ENCODE measurements at places on chromosomes 1 and 21.

DNA sequence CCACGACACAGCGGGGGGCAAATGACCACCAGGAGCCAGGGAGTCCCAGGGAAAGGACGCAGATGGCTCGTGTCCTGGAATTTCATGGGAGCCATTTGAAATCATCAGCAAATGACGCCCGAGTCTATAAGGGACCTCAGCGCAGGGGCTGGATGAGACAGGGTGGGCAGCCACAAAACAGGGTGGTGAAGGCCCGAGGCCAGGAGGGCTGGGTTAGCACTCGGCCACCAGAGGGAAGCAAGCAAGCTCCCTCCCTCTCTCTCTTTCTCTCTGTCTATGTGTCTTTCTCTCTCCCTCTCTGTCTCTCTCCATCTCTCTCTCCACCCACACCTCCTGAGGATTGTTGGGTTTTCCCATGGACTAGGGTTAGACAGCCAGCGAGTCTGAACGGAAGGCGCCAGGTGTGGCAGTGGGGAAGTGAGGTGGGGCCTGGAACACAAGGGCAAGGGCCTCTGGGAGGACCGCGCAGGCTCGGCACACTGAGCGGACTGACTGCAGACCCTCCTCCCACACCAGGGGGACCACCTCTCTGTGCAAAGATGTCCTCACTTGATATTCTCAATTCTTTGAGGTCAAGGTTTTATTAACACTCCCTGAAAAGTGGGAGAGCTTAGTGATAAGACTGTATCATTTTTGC is 73.8 kb upstream of the TMPRSS2 start:
- no peak for DNase-seq

DNA sequence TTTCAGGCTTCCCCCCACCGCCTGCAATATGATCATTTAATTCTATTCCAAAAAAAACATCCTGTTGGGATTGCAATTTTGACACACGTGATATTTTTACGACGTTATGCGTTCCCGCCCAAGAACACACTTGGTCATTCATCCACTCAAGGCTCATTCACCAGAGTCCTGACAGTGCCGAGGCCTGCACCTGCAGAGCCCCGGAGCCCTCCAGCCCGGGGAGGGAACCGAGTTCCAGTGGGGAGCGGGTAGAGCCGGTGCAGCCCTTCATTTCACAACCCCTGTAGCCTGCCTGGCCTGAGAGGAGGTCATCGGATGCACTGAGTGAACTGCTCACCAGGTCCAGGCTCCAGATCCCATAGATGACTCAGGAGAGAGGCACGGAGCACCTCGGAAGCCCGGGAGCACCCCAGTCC is 156.0 kb upstream of the BACE2 start:
- DNase-seq: no peak

- no peak for DNase-seq
Observed at GRCh38 chr1:246165826-246166709, 341.0 kb downstream of the SMYD3 start.

GRCh38 chr1:206898089-206898914 is 1.1 kb downstream of the IL24 start:
- DNase-seq: no peak

- no peak for DNase-seq
Observed at GRCh38 chr1:21397813-21398188, 42.1 kb upstream of the NBPF3 start.

GRCh38 chr1:71047635-71048607 is at the start of gene PTGER3:
Gene PTGER3, minus strand, starts transcription at chr1:71047816. Its CDS starts 239 bp downstream, at chr1:71047577.
- DNase-seq: no peak

DNA sequence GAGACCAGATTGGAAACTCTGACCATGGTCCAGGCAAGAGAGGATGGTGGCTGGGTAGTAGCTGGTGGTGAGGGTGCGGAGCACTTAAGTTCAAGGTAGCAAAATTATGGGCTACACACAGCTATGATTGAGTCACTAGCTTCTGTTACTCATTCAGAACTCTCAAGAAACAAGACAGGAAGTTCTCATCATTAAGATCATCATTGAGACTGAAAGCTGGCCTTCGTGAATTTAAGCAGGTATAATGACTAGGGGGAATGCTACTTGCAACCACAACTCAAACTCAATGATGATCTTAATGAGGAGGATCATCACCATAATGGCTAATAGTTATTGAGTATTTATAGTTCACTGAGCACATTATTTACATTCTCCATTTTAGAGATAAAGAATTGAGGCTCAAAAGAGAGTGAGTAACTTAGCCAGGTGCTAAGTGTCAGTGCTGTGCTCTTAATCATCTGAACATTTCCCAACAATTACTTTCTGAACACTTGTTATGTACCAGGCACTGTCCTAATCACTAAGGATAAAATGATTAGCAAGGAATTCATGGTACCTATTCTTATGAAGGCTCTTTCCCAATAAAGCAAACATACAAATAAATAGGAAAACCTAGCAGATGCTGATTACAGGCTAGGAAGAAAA is 286.3 kb upstream of the C1orf105 start:
- no peak for DNase-seq

DNA sequence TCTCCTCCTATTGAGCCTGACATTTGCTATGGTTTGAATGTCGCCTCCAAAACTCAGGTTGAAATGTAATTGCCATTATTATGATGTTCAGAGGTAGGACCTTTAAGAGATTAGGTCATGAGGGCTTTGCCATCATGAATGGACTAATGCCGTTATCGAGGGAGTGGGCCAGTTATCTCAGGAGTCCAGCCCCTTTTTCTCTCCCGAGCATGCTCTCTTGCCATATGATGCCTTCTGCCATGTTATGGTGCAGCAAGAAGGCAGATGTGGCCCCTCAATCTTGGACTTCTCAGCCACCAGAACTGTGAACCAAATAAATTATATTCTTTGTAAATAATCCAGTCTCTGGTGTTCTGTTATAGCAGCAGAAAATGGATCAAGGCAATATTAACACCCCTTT is 323.5 kb downstream of the RRAGC start:
- DNase-seq: no peak

GRCh38 chr21:42351626-42352440 is 1.0 kb upstream of the TFF2 start:
- DNase-seq: no peak

DNA sequence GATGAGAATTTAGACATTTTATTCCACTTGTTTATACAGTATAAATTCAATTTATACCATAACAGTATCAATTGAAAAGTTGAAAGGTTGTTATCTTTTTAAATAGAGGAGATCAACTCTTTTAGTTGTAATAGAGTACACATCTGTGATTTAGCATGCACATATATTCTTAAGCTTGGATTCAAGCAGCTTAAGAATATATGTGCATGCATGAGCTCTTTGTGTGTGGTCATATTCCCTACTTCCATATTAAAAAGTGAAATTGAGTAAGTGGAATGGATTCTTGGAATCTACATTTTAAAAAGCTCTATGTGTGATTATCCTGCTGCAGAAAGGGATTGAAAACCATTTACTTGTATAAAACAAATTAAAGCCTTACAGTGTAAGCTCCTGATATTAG is 71.9 kb downstream of the SYCP1 start:
- no peak for DNase-seq

DNA sequence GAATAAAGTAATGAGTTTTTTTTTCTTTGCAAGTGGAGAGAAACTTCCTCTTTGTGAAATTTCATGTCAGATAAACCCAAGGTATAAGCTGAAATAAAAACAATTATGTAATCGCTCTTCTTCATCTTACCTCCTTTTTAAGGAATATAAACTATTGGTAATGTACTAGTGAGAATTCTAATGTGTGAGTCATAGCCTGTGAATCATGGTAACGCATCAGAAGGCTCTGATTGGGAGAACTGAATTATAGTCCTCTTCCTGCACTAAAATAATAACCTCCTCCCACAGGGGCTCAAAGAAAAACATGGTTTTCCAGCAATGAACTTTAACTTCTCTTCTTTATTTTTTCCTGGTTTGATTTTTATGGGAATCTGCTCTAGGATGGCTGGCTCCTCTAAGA is 57.1 kb upstream of the COX20 start:
- DNase-seq: peak; percentile 32

GRCh38 chr21:34810786-34811185 is 142.0 kb downstream of the CLIC6 start:
- no peak for DNase-seq

DNA sequence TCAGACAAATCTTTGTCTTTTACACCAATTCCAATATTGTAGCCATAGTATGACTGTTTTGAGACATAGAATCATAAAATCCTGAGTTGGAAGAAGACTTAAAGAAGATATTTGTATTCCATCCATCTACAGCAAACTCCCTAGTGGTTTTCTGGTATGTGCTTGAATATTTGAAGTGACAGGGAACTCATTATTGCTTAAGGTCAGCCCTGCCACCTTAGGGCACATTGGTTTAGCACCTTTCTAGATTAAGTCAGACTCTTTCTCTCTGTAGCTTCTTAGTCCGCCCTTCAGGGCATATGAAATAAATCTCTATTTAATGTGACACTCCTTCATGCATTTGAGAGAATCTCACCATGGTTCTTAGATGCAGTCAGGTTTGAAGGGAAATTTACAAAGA is 49.8 kb downstream of the PTGER3 start:
- DNase-seq: no peak

GRCh38 chr1:224433041-224433691 is 1.4 kb downstream of the WDR26 start:
- DNase-seq: no peak

- DNase-seq: no peak
Observed at GRCh38 chr1:112964347-112964746, 8.4 kb upstream of the SLC16A1 start.

DNA sequence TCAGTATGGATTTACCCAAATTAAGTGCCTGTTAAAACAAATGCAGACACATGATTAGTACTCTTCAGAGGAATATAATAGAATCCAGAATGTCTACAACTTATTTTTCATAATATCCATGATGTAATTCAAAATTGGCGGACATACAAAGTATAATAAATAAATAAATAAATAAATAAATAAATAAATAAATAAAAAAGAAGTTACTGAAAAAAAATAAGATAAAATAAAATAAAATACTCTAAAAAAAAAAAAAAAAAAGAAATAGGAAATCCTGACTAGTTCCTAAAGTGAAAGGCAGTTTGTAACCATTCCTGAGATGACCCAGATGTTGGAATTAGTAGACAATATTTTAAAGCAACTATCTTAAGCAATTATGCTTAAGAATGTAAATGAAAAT is 219.0 kb upstream of the SPAG17 start:
- no peak for DNase-seq

GRCh38 chr1:230957580-230957989 is 21.1 kb downstream of the TTC13 start:
- DNase-seq: no peak

DNA sequence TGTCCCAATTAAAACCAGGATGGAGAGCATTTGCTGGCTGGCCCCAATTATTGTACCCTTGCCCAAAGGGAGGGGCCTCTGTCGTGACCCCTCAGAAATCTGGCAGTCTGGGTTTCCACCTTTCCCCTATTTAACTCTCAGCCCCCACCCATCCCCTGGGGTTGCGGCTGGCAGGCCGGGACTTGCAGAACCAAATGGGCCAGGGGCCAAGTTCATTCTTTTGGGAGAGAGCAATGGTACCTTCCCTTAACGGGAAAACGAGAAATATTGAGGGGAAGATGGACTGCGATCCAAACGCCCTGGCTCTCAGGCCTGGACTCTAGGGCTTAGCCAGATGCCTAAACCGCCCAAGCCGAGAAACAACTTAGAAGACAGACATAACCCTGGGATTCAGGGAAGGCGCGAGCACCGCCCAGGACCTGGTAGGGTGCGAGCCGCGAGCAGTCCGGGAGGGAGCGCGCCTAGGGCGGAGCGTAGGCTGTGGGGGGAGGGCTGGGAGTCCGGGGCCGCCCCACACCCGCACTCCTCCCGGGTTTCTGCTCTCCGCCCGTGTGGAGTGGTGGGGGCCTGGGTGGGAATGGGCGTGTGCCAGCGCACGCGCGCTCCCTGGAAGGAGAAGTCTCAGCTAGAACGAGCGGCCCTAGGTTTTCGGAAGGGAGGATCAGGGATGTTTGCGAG is at the start of gene SLC27A3:
Gene SLC27A3 (plus strand): TSS at position 628 of the 678 bp plus-strand sequence. CDS start 91 bp downstream, outside the sequence.
- no peak for DNase-seq

GRCh38 chr1:172883387-172883791 is 167.4 kb downstream of the TNFSF18 start:
- no peak for DNase-seq

DNA sequence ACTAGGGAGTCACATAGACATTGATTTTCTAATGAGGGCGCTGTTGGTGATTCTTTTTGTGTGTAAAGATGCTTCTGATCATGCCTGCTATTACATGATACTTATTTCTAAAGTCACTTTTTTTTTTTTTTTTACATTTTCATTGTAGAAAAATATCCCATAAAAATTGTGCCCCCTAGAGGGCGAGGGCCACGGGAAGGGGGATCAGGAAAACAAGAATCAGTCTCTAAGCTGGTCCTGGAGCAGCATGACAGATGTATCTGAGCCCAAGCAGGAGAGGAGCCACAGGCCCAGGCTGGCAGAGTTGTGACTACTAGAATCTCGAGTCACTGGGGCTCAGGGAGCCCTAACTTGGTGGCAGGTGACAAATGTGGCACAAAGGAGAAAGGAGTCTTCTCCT is 28.1 kb downstream of the ZSCAN20 start:
- no peak for DNase-seq

DNA sequence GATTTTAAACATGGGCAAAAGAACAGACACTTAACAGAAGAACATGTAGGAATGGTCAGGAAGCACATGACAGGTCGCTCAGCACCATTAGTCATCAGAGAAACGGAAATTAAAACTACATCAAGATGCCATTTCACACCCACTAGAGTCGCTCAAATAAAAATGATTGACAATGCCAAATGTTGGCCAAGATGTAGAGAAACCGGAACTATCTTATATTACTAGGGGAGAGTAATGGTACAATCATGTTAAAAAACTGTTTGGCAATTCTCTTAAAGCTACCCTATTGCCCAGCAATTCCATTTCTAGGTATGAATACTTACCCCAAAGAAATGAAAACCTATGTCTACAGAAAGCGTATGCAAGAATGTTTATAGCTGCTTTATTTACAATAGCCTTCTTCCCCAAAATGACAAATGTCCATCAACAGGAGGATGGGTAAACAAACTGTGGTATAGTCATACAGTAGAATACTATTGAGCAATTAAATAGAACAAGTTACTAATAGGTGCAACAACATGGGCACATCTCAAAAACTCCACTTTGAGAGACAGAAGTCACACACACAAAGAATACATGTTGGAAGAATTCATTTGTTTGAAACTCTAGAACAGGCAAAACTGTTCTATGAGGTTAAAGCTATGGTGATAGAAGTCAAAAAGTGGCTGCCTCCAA is 92.8 kb downstream of the ETS2 start:
- DNase-seq: no peak

- no peak for DNase-seq
Observed at GRCh38 chr1:245128381-245129101, 26.2 kb upstream of the KIF26B start.

DNA sequence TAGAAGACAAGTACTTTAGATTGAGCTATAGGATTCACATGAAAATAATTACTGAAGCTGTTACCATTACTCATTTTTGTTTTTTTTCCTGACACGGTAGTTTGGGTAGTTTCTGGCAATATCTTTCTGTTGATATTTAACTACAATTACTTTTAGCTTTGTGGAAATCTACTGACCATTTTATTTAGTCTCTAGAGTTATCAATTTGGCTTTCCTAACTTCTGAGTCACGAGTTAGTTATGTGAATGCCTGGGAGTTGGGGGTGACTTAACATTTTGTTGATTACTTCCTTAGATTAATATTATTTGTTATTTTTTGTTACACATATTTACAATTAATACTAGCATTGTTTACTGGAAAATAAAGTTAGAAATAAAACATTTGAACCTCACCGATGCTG is 160.6 kb downstream of the HMCN1 start:
- peak; percentile 4 for DNase-seq

GRCh38 chr1:100683448-100684349 is 35.8 kb upstream of the VCAM1 start:
- DNase-seq: no peak
